Ureter (tissue), 1 donor: ENCODE measurements at places on chromosomes 5 and 9. TPM values are rescaled to one million over a fixed set of nuclear protein-coding genes. Genes with fewer than 3 reads are reported as not detected.

DNA sequence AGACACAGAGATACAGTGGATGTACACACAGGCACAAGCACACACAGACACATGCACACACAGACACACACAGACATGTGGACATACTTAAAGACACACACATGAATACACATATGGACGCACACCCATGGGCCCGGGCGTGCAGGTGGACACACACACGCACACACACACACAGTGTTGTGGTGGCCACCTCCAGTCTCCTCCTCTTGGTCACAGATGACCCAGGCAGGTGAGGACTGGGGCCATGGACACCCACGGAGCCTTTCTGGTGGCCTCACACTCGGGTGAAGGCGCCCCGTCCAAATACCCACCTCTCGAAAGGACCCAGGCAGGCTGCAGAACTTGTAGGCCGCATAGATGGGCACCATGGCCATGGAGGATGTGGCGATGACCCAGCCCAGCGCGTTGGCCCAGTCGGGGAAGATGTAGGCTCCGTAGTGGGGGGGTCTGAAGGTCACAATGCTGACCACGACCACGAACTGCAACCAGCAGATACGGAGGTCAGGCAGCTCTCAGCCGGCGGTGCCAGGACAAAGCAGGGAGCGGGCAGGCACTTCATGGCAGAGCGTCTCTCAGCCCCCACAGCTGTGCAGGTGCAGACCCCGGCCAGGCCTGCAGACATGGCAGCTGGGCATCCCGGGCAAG is 42.5 kb downstream of the SLC6A3 start:
- DNase-seq: no peak

DNA sequence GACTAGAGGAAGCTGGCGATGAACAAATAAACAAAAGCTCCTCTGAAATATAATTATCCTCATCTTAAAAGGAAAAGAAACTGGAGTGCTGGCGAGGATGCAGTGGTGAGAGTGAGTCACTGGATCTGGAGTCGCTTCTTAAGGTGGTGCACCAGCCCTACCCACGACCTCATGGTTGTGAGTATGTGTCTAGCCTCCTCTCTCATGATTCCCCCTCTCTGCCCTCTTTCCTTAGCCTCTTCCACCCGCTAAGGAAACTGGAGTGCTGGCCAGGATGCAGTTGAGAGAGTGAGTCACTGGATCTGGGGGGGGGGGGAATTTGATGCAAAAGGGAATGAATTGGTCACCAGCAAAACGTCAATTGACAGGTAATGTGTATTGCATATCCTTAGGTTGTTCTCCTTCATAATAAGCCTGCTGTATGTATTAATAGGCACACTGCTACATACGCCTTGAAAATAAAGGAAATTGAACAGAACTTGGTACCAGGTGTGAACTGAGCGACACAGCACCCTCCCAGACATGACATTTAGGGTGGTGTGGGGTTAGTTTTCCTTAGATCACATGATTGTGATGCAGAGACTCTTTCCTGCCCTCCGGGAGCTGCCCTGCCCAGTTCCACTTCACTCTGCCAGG is 36.3 kb upstream of the EBF1 start:
- DNase-seq: no peak

- DNase-seq: no peak
Measured at GRCh38 chr5:78527925-78528324, 120.6 kb downstream of the LHFPL2 start.

DNA sequence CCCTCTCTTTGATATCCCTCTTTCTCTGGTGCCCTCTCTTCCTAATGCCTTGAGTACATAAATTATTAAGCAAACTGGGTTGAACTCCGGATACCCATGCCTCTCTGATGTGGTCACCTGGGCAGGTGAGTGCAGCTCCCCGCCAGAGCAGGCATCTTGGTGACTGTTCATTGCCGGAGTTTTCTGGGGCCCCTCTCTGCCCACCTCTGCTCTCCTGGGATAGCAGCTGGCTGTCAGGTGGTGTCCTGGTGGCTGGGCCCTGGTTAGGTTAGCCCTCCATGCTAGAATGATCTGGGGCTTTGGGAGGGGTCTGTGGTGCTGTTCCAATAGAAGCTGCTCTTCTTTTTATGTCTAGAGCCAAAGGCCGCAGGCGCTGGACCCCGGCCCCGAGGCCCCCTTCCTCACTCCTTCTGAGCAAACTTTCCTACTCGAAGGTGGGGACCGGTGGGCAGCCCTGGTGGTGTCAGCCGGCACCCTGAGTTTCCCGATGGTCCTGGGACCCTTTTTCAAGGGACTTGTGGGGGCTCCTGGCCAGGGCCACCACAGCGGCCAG is 4.9 kb upstream of the SCGB3A1 start:
- DNase-seq: peak; percentile 36

- no peak for DNase-seq
Measured at GRCh38 chr5:37214550-37214949, 34.6 kb downstream of the CPLANE1 start.

DNA sequence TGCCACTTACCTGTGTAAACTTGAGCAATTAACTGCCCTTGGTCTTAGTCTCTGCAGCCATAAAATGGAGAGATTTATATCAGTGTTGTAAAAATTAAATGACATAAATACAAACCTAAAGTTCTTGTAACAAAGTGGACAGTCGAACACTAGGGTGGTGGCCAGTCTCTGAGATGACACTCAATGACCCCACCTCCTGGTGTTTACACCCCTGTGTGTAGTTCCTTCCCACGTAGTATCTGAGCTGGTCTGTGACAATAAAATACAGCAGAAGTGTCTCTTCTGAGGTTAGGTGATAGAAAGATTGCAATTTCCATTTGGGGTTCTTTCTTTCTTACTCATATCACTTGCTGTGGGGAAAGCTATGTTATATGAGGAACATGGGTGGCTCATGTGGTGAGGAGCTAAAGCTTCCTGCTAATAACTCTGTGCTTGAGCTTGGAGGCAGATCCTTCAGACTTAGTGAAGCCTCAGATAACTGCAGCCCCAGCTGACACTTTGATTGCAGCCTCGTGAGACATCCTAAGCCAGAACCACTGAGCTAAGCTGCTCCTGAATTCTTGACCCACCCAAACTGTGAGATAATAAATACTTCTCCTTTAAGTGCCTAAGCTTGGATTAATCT is 173.4 kb upstream of the CHD1 start:
- no peak for DNase-seq

The ZNF367 gene
- total RNA-seq: 1.8 TPM

The PRRX2 gene
- 6.5 TPM for total RNA-seq

DNA sequence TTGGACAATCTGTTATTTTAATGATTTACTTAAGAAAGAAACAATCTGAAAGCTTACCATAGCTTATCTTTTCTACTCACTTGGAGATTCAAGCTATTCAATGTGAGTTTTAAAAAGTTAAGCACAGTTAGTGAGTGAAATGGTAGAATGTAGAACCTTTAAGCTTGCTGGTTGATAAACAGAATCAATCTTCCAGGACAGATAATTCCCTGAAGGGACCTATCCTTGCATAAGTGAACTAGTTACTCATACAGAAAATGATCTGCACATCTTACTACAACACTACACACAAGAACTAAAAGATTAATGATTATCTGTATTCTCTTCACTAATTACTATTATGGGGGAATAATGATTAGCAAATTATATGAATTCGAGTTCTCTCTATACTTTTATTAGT is 165.6 kb downstream of the PALM2AKAP2 start:
- no peak for DNase-seq

GRCh38 chr5:139407517-139407916 is 3.6 kb upstream of the SPATA24 start:
- DNase-seq: no peak

- DNase-seq: no peak
Measured at GRCh38 chr9:1456301-1457024, 406.3 kb downstream of the DMRT2 start.

DNA sequence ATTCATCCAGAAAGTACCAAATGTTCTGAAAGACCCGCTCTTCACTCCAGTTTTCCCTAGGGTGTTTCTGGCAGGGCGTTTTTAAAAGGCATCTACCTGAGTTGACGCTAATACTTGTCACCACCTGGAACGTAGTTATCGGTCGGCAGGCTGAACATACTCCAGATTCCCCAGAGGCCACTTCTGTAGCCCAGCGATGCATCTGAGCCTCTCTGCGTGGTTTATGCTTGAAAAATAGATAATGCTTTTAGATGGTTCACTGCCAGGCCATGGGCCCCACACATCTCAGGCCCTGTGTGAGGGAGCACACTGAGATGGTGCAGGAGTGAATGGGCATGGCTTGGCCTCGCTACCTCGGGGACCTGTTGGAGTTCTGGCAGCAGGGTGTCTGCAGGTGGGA is 33.0 kb upstream of the NCS1 start:
- no peak for DNase-seq

DNA sequence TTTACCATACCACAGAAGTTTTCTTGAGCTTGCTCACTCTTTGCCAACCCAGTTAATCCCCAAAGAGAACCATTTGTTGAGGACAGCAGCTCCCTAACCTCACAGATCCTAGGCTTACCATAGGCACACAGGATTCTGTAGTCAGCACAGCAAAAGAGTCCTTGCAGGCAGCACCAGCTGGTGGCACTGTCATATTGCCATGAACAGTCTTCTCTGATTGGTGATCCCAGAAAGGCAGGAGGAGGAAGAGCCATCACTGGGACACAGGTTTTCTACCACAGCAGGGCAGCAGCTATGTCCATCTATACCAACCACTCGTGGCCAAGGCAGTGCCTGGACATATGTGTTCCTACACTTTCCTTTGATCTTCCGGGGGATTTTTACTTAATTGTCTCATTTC is 297.1 kb upstream of the CD180 start:
- peak; percentile 51 for DNase-seq

DNA sequence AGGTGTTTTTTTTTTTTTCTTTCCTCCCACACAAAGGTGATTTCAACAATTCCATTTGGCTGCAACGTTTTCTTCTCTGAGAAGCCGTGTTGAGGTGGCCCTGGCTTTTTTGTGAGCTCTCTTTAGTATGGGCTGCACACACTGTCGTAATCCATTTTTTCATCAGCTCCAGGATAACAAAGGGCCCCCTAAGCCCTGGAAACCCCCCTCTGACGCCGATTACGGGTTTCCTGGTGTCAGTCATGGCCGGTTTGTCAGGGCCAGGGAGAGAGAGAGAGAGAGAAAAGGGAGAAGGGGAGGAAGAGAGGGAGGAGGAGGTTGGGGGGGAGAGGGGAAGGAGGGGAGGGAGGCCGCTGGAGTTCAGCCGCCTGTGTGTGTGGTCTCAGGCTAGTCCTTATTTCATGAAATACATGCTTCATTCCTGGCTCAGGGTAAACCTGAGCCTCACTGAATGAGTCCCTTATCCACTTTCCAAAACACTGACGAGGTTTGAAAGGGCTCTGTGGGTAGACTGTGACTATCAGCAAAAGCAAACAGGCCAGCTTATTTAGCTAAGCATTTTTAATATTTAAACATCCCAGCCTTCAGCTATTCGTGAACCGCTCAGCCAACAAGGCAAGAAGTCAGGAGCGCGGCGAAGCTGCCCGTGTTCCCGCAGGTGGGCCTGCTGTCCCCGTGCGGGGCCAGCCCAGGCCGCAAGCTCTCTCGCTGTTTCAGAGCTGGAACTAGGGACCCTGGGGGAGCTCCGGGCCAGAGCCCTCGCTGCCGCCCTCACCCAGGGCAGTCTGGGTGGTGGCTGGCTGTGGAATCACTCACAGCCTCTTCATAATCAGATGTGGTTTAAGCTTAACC is 172.8 kb downstream of the ERCC6L2 start:
- DNase-seq: no peak

The MYMK gene
- total RNA-seq: not detected

DNA sequence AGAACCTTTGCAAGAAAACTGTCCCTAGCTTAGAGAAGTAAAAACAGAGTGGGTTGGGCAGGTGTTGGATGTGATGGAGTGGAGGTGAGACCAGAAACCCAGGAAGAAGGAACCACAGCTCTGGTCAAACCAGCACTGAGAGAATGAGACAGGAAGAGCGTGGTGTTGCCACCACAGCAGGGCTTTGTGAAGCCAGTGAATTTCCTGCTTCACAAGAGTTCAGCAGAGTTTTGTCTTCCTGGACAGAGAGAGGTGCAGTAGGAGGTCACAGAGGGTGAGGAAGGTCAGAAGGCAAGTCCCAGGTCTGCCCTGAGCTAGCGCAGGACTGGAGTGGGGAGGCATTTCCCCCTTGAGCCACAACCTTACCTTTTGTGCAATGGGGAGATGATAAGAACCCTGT is 2306.2 kb upstream of the ACO1 start:
- no peak for DNase-seq

- DNase-seq: no peak
Measured at GRCh38 chr9:86975606-86976005, 28.3 kb upstream of the GAS1 start.

GRCh38 chr9:33170464-33171415 is 3.6 kb upstream of the B4GALT1 start:
- DNase-seq: no peak

- no peak for DNase-seq
Measured at GRCh38 chr9:115983366-115983765, 170.2 kb upstream of the PAPPA start.

The CMYA5 gene
- total RNA-seq: 33.4 TPM

- DNase-seq: no peak
Measured at GRCh38 chr5:148682058-148683026, 28.0 kb upstream of the HTR4 start.

GRCh38 chr9:38422555-38423260 is 1.5 kb downstream of the IGFBPL1 start:
- DNase-seq: no peak

- DNase-seq: no peak
Measured at GRCh38 chr9:110340306-110340705, 2.6 kb upstream of the TXNDC8 start.

The IL13 gene
- total RNA-seq: not detected

GRCh38 chr9:19940811-19941535 is 152.1 kb upstream of the SLC24A2 start:
- DNase-seq: no peak

- no peak for DNase-seq
Measured at GRCh38 chr5:56330167-56330566, 97.0 kb upstream of the ANKRD55 start.

The PCDHA12 gene
- 0.89 TPM for total RNA-seq

The TCF7 gene
- 3.6 TPM for total RNA-seq

The RORB gene
- total RNA-seq: 3.0 TPM

The C9orf50 gene
- total RNA-seq: not detected

- no peak for DNase-seq
Measured at GRCh38 chr5:431001-431710, 11.8 kb upstream of the EXOC3 start.

The SMIM33 gene
- not detected for total RNA-seq

The MARCOL gene
- not detected for total RNA-seq

DNA sequence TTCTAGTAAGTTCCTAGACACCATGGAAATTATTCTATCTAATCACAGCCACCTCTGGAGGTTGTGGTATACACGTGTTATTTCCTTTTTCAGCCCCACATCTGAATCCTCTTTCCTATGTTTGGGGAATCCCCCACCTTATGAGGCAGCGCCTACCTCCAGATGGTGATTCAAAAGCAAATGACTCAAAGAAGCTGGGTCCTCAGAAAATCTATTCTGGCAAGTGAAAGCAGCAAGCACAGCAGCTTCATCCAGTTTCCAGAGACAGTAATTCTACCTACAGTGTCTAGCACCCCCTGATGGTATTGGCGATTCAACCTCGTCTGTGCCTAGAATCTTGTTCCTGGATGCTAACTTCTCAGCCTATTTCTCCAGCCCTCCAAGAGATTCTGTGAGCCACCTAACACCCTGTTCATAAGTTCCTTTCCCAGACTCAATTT is 43.0 kb downstream of the STRBP start:
- DNase-seq: no peak

- no peak for DNase-seq
Measured at GRCh38 chr5:94793113-94793815, 174.8 kb downstream of the SLF1 start.

- DNase-seq: no peak
Measured at GRCh38 chr5:313806-314376, 7.6 kb upstream of the AHRR start.

The LCN15 gene
- not detected for total RNA-seq

The PRR16 gene
- 4.2 TPM for total RNA-seq

GRCh38 chr9:137126786-137127185 is 12.2 kb upstream of the GRIN1 start:
- no peak for DNase-seq

The PCDHB7 gene
- total RNA-seq: 2.4 TPM
